ENCODE measurements at places on chromosomes 6 and 20.

DNA sequence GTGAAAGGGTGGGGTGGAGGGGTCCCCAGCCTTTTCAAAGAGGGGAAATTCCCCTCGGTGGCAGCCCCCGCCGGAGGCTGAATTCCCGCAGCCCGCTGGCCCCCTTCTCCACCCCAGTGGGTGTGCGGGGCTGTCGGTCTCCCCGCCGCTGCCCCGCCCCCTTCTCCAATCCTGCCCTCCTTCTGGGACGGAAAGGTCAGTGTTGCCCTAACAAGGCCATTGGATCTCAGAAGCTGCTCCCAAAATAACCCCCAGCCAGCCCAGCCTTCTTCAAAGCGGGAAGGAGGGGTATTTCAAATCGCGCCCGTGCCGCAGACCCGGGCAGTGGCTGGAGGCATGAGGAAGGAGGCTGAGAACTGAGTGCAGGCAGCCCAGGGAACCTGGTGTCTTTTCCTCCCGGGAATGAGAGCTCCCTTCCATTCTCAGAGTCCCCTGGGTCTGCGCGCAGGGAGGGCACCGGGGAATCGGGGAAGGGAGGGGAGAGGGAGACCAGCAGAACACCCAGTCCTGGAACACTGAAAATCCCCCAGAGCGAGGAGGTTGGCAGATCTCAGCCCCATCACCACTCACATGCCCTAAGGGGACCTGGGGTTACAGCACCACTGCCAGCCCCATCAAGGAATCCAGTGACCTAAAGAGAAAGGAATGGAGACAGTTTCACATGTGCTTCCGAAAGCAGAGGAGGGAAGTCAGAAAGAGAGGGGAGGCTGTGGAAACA lies at the start of gene JPH2:
TSS of gene JPH2 (minus strand) at position 135 of the 718 bp plus-strand sequence. CDS start 483 bp downstream, outside the sequence.
- DNase-seq: no peak

GRCh38 chr20:7505835-7506221 lies 434.4 kb downstream of the HAO1 start:
- DNase-seq: no peak

DNA sequence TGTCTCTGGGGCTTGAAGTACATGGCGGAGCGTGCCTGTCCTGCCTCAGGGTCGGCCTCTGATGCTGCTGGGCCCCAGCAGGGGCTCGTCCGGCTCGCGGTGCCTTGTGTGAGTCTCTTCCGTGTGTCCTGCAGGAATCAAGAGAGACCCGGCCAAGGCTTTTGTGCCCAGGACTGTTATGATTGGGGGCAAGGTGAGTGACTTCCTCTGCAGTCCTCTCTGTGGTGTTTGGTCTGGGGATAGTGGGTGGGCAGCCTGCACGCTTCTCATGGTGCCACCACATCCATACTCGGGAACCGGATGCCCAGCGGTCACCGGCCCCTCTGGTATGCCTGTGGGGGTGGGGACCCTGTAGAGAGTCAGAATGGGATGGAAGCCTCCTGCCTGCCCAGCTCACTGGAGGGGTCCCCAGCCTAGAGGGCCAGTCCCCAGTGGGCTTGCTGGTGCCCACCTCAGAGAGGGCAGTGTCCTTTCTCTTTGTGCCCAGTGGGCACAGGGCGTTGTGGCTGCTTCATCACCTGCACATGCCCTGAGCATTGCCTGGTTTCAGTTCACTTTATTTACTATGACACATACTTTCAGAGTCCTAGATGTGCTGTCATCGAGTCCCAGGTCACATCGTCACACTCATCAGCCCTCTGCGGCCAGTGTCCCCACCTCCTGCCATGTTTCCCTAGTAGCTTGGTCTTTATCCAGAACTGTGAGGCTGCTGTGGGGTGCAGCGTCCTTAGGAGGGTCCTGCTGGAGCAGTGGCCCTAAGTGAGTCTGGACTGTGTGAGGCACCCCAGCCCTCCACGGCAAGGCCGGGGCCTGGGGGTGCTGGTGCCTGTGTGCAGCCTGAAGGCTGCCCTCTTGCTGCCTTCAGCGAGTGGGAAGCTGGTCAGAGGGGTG lies 40.7 kb downstream of the PYGB start:
- no peak for DNase-seq

DNA sequence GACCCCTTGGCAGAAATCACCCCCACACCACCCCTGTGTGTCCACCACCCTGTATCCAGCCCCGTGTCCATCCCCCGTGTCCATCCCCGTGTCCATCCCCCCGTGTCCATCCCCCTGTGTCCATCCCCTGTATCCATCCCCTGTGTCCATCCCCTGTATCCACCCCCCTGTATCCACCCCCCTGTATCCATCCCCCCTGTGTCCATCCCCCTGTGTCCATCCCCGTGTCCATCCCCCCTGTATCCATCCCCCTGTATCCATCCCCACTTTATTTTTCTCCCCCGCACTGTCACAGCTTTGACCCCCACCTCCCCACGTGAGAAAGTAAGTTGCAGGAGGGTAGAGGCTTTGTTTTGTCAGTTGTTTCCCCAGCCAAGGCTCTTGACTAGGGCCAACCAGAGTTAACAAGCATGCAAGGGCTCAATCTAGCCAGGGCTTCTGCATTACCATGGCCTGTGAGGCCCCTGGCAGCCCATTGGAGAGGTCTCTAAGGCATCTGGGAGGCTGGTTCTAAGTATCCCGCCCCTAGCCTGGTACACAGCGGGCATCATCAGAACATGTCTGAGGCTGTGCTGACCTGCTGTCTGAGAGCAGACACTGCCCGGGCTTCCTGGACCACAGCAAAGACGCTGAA lies 18.1 kb upstream of the SIRPA start:
- DNase-seq: no peak

- no peak for DNase-seq
Measured at GRCh38 chr20:41366546-41367392, at the start of gene EMILIN3. Gene EMILIN3, minus strand, starts transcription at chr20:41366818. Its CDS starts 184 bp downstream, at chr20:41366634.

GRCh38 chr6:169232507-169232931 lies 21.1 kb downstream of the THBS2 start:
- no peak for DNase-seq

DNA sequence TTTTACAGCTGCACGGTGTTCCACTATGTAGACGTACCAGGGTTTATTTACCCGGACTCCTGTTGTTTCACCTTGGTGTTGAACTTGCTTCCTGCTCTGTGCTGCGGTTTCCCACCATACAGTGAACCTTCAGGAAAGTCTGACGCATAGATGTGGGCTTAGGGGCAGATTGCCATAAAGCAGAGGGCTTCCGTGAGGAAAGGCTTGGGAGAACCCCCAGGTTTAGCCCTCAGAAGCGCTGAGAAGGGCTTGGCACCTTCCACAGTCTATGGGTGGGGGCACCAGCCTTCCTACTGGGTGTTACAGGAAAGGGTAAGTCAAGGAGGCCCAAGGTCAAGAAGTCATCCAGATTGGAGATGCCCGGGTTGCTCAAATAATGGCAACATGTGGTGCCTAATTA lies 19.2 kb upstream of the MRPS18A start:
- DNase-seq: no peak

DNA sequence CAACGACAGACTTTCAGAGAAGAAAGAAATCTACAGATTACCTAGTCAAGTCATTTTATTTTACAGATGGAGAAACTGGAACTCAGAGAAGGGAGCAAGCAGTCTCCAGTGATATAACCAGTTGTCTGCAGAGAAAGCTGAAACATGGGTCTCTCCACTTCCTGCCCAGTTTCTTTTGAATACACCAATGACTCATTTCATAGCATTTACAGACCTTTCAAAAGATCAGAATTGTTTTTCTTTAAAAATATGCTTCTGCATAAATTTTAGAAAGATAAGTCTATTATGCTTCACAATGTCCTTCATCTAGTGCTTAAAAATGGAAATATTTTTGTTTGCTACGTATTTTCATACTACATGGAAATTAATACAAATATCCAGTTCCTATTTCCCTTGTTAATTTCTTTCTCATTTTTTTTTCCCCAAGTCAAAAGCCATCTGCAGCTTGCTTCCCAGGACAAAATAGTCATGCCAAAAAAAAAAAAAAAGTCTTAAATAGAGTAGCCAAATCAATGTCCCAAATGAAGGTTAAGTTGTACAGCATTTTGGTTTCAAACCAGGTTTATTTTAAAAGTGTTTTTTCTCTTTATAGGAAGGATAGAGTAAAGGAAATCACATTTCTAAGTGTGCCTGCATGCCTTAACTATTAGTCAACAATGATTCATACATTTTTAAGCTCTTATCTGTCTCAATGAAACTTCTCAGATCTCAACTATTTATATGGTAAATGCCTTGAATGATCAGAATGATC lies 36.9 kb downstream of the ARHGAP18 start:
- no peak for DNase-seq

- DNase-seq: no peak
Measured at GRCh38 chr6:82123632-82124031, 123.9 kb downstream of the IBTK start.

GRCh38 chr20:1802385-1803060 lies 92.7 kb upstream of the SIRPA start:
- DNase-seq: no peak

GRCh38 chr6:167704396-167704901 lies 122.3 kb upstream of the AFDN start:
- no peak for DNase-seq

DNA sequence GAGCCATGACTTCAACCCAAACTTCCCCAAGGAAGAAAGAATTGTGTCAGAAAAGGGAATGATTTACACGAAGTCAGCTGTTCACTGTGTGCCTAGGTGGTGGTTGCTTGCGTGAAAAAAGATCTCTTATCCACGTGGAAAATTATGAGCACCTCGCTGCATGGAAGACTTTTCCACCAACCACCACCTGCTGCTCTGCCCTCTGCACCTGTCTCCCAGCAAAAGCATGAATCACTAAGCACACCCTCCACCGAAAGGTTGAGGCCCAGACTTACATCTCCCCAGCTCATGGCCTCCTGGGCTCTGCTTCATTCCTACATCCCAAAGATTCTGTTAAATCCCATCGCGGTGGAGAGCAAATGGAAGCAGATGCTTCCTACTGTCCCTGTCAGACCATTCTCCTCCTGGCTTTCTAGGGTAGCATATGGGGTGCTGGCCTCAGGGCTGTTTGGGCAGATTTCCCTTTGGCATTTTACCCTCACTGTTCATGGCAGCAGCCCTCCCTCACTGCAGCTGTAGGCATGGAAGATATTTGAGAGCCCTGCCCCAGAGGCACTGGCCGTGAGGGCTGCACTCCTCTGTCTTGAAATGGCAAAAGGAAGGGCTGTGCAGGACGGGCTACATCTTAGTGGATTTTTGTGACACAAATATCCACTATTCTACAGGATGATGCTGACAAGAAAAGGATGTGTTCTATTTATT lies 37.6 kb upstream of the CST5 start:
- no peak for DNase-seq

- no peak for DNase-seq
Measured at GRCh38 chr6:91664327-91664959, 1077.6 kb upstream of the MAP3K7 start.

- no peak for DNase-seq
Measured at GRCh38 chr6:91149956-91150705, 563.3 kb upstream of the MAP3K7 start.

DNA sequence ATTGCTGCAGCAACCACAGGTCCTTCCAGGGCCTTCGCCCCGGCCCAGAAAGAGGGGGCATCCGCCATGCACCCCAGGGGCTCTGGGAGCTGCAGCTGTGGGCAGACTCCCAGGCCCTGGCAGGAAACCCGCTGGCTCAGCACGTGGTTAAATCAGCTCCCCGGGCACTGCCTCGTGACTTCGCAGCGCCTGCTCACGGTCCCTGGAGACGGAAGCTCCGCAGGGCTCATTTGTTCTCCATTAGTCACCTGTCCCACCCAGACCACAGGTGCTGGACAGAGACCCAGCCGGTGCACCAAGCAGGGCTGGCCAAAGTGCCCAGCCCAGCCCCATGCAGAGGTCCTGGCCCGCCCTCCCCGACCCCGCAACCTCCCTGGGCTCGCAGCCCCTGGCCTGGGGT lies 14.7 kb downstream of the KCNQ2 start:
- no peak for DNase-seq

DNA sequence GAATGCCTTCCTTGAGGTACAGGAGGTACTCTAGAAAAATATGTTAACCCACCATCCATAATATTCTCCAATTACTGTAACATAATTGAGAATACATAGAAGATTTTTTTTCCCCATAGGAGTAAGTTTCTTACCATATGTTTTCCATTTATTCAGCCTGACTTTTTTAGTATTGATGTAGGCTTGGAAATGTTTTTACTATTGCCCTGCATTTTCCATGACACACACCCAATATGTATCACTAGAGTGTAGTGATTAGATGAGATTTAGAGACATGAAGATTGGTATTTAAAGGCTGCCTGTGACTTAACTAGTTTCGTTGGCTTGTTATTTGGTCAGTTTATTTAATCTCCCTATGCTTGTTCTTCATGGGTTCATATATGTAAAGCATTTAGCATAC lies 39.5 kb downstream of the KCNQ5 start:
- no peak for DNase-seq

DNA sequence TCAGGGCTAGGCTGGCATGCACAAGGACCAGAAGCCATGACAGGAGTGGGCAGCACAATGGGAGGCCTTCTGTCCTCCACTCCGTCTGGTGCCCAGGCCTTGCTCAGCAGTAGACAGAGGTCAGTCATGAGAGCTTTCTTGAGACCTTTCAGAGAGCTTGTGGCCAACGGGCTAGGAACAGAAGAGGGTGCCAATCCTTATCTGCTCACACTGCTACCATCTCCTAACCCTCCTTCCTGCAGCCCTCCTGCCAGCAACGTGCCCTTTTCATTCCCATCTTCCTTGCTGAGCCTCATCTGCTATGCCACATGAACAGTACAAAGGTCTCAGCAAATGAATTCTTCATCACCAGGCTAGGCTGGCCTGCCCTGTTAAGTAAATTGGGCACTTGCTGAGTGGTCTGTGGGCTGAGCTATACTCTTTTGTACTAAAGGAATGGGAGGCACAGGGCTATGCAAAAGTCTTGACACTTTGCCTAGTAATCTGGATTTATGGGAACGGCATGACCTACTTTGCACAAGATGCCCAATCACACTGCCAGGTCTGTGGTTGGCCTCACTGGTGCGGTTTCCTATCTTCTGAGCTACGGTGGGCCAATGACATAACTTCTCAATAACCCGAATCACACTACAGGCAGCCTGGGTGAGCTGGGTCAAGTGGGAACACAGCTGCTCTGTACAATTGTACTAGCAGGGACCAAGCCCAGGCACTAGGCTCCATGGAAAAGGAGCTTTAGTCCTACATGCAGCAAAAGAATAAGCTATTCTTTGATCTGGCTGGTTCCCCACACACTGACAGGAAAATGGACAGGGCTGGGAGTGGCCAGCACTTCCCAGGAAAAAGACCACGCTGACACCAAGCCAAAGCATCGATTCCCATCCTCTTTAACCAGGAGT lies 47.8 kb downstream of the ELOVL5 start:
- DNase-seq: no peak

DNA sequence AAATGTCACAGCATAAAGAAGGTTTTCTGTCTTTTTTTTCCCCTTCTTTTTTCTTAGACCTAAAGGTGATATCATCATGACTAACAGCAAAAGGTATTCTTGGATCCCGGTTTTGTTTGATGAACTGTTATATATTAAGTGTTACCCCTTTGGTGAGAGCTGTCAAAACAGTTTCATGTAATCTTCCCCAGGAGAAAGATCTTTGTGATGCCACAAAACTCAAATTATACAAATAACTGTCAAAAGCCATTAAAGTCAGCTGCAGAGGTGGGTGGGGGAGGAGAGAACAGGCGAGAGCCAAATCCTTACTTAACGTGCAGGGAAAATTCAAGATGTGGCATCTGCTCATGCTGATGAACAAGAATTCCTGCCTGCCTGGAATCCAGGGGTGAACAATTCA lies 258.2 kb downstream of the BMP7 start:
- no peak for DNase-seq
